Placental pericyte (primary cell): ENCODE measurements at places on chromosomes 13 and 19. TPM values are rescaled to one million over a fixed set of nuclear protein-coding genes. Genes with fewer than 3 reads are reported as not detected.

Gene ZNF793
- 0.44 and 1.0 TPM in 2 replicates for total RNA-seq

Gene GPC6
- 14.2 and 16.5 TPM in 2 replicates for total RNA-seq

Gene FRY
- total RNA-seq = 15.9 and 58.9 TPM in 2 replicates

Gene MYH14
- under 0.01 TPM in 1 of 2 replicates, not detected in the other for total RNA-seq

Gene CACNG8
- 0.43 and 0.66 TPM in 2 replicates for total RNA-seq

Gene SLC15A1
- not detected in 2 replicates for total RNA-seq

Gene MUC16
- under 0.01 TPM in 1 of 2 replicates, not detected in the other for total RNA-seq

Gene CEACAM20
- not detected in 2 replicates for total RNA-seq

Gene BST2
- total RNA-seq = 6.2 and 36.3 TPM in 2 replicates
